Mesothelial cell of epicardium (in vitro differentiated cells): ENCODE measurements at places on chromosomes 3 and 15.
A peak's percentile ranks its signal among the peaks of the same experiment; 100 is the strongest.

DNA sequence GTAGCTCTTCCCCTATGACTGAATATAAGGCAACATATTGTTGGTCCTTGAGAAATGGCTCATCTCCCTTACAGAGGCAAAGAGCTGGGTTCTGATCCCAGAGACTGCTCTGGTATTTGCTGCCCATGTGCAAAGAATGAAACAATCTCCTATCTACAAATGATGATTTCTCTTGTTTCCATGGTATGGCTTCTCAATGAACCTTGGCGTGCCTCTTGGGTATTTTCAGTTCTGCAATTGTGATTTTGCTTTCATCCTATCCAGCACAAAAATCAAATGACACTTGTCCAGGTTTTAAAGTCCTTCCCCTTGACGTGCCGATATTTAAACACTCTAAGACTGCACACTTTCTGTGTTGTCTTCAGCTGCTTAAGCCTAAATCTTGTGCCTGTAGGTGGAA lies 109.8 kb upstream of the NR2F2 start:
- H3K27me3 ChIP-seq, result no peaks in the 10 kb centered on the region
- peaks cover 33% of the 10 kb centered on the region for H3K4me1 ChIP-seq
- no peak overlapping the region for H3K4me3 ChIP-seq
- H3K36me3 ChIP-seq, result peaks cover 6% of the 10 kb centered on the region
- no peak for DNase-seq

DNA sequence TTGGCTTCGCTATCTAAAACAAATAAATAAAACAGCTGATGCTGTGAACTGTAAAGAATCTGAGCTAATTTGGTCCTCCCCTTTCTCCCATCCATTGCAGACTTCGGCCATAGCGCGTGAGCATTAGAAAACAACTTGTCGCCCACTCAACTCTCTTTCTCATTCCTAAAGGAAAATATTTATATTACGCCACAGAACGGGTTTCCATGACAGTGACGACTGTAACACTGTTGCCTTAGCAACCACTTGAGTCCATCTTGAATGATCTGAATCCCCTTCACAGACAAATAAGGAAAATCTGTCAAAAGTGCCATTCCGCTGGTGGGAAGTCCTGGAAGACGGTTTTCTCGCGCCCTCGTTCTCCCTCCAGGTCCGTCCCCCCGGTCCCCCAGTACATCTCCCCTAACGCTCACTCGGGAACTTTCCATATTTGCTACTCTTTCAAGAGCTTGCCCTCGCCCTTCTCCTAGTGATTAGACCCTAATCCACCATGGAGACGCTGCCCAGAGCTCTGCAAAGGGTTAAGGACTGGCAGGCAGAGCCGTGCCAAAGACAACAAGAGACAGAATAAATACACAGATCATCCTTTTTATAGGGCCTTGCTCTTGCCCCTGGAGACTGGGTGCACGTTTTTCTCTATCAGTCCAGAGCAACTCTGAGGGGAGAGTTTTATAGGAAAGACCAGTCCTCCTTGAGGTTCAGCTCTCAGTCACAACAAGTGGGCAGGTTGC lies 50.5 kb downstream of the CRYGS start:
- no peaks in the 10 kb centered on the region for H3K36me3 ChIP-seq
- DNase-seq, result no peak
- H3K27me3 ChIP-seq, result peaks cover 41% of the 10 kb centered on the region
- H3K4me3 ChIP-seq, result no peak overlapping the region

DNA sequence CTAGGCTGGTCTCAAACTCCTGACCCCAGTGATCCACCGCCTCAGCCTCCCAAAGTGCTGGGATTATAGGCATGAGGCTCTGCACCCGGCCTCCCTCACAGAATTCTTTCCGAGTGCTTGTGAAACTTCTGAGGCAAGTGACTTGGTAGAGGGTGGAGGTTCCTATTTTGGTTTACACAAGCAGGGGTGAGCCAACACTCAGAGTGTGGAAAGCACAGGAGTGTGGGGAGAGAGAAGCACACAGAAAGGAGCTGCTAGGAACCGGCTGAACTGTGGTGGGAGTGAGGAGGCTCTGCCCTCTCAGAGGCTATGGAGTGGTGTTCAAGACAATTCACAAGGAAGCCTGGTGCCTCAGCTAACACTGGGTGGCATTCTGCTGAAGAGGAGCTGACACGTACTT lies 7.7 kb downstream of the CAPN3 start:
- no peaks in the 10 kb centered on the region for H3K27me3 ChIP-seq
- no peak overlapping the region for H3K27ac ChIP-seq

- H3K27me3 ChIP-seq, result peaks cover 36% of the 10 kb centered on the region
- H3K27ac ChIP-seq, result no peak overlapping the region
- no peak overlapping the region for H3K4me3 ChIP-seq
- no peaks in the 10 kb centered on the region for H3K36me3 ChIP-seq
- no peaks in the 10 kb centered on the region for H3K4me1 ChIP-seq
Observed at GRCh38 chr15:68484696-68485400, 52.9 kb upstream of the ITGA11 start.

DNA sequence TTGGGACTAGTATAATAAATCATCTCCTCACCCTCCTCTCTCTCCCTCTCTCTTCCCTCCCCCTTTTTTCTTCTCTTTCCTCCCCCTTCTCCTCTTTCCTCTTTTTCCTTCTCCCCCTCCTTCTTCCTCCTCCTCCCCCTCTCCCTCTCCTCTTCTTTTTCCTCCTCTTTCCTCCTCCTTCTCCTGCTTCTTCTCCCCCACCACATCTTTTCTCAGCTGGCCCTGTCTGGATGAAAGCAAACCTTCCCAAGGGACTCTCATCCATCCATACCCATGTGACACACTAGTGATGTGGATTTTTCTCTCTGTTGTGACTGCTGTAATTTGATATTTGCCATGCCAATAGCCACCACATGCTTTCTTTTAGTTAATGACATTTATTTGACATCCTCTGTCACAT lies 127.2 kb downstream of the EBLN2 start:
- no peaks in the 10 kb centered on the region for H3K27me3 ChIP-seq
- no peaks in the 10 kb centered on the region for H3K36me3 ChIP-seq
- peaks cover 5% of the 10 kb centered on the region for H3K4me1 ChIP-seq
- no peak for DNase-seq

- H3K27me3 ChIP-seq, result no peaks in the 10 kb centered on the region
- DNase-seq, result no peak
- H3K36me3 ChIP-seq, result no peaks in the 10 kb centered on the region
- H3K4me3 ChIP-seq, result no peak overlapping the region
Observed at GRCh38 chr3:104411757-104412156, 955.0 kb upstream of the ALCAM start.

GRCh38 chr3:53073553-53074365 lies 27.9 kb upstream of the SFMBT1 start:
- peaks cover 11% of the 10 kb centered on the region for H3K4me1 ChIP-seq
- H3K4me3 ChIP-seq, result peak overlapping the region; percentile 72
- no peaks in the 10 kb centered on the region for H3K36me3 ChIP-seq
- H3K27me3 ChIP-seq, result peaks cover 6% of the 10 kb centered on the region
- no peak overlapping the region for H3K27ac ChIP-seq
- DNase-seq, result no peak
